ENCODE measurements at places on chromosomes 6 and 20. TPM values are rescaled to one million over a fixed set of nuclear protein-coding genes. Genes with fewer than 3 reads are reported as not detected.

The SEL1L2 gene
- not detected for total RNA-seq

The MOG gene
- not detected for total RNA-seq

The SNRPB gene
- 567 TPM for total RNA-seq

The OLIG3 gene
- not detected for total RNA-seq

The SLC22A16 gene
- not detected for total RNA-seq

The VWA7 gene
- 3.0 TPM for total RNA-seq

DNA sequence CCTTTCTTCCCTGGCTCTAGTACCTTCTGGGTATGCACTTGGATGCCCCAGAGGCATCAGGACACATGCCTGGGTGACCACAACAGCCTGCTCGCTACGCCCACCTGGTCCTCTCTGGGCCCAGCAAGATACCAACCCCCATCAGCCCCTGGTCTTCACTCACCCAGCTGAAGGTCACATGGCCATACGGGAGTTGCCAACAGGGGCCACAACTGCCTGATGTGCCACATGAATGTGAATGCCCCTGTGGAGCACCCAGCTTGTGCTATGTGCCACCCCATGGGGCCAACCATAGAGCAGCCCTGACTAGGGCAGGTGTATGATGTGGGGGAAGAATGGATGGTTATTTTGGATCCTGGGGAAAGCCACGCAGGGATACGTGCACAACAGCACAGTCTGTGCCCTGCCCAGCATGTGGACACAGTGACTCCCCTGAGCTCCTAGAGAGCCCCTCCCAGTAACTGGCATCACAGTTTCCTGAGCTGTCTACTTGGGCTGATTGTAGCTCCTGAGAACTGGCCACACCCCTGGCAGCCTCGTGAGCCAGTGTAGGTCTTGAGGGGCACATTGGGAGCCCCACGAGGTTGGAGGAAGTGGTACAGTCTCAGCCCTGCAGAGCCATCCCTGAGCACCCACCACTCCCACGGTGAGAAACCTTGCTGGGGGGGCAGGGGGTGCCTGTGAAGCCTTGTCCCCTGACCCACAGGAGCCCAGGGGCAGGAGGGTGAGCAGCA, 10.5 kb upstream of the PCMTD2 start:
- peaks cover 7% of the 10 kb centered on the region for H3K27me3 ChIP-seq
- no peak for DNase-seq
- H3K36me3 ChIP-seq: no peaks in the 10 kb centered on the region
- no peaks in the 10 kb centered on the region for H3K4me1 ChIP-seq
- H3K27ac ChIP-seq: no peak overlapping the region
- no peak overlapping the region for H3K4me3 ChIP-seq

DNA sequence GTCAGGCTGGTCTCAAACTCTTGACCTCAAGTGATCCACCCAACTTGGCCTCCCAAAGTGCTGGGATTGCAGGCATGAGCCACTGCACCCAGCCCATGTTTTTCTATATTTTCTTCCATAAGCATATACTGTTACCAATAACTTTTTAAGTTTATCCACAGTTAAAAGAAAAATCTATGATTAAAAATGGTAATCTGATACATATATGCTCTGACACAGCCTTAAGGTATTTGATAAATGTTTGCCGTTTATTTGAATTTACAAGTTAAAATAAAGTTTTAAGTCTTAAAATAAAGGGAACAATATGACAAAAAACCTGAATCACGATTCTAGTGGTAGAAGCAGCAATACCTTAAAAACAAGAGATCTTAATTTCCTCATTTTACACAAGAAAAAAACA, 5.2 kb downstream of the STK38 start:
- peak overlapping the region; percentile 51 for H3K4me3 ChIP-seq
- H3K27ac ChIP-seq: peak overlapping the region; percentile 25
- no peak for DNase-seq
- H3K36me3 ChIP-seq: peaks cover 41% of the 10 kb centered on the region
- H3K27me3 ChIP-seq: no peaks in the 10 kb centered on the region
- H3K4me1 ChIP-seq: peaks cover 43% of the 10 kb centered on the region

GRCh38 chr6:8391934-8392333, 43.4 kb downstream of the SLC35B3 start:
- H3K4me1 ChIP-seq: peaks cover 10% of the 10 kb centered on the region
- H3K27me3 ChIP-seq: peaks cover 2% of the 10 kb centered on the region
- no peak overlapping the region for H3K27ac ChIP-seq
- no peak overlapping the region for H3K4me3 ChIP-seq

GRCh38 chr20:50932691-50933280, 1.5 kb upstream of the ADNP start:
- no peaks in the 10 kb centered on the region for H3K27me3 ChIP-seq
- peaks cover 51% of the 10 kb centered on the region for H3K36me3 ChIP-seq
- peak overlapping the region; percentile 95 for H3K27ac ChIP-seq
- H3K4me3 ChIP-seq: peak overlapping the region; percentile 94
- no peak for DNase-seq
- peaks cover 29% of the 10 kb centered on the region for H3K4me1 ChIP-seq

DNA sequence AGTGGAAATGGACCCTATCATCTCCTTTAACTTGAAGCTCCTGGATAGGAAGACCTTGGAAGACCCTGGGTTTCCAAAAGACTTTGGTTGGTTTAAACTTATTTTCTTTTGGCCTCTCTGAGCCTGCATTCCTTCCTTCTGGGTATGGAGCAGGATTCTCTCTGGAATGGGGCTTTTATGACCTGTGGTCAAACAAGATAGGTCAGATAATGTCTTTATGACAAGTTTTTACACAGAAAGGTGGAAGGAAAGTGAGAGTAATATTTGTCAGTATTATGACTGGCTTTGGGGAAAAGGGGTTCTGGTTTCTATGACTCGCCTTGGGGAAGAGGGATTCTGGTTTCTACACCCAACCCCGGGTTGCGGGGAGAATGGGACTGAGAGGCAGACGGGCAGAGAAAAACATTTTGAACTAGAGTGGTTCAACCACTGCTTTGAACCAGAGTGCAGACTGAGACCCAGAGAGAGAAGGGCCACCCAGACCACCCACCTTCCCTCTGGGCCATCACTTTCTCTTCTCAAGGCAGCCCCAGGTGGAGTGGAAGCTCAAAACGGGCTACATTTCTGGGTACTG, 37.6 kb upstream of the KCNK5 start:
- no peaks in the 10 kb centered on the region for H3K36me3 ChIP-seq
- no peak for DNase-seq
- H3K4me3 ChIP-seq: no peak overlapping the region
- H3K27me3 ChIP-seq: peaks cover 2% of the 10 kb centered on the region

GRCh38 chr6:13511913-13512717, 24.7 kb upstream of the GFOD1 start:
- no peaks in the 10 kb centered on the region for H3K4me1 ChIP-seq
- H3K36me3 ChIP-seq: no peaks in the 10 kb centered on the region

DNA sequence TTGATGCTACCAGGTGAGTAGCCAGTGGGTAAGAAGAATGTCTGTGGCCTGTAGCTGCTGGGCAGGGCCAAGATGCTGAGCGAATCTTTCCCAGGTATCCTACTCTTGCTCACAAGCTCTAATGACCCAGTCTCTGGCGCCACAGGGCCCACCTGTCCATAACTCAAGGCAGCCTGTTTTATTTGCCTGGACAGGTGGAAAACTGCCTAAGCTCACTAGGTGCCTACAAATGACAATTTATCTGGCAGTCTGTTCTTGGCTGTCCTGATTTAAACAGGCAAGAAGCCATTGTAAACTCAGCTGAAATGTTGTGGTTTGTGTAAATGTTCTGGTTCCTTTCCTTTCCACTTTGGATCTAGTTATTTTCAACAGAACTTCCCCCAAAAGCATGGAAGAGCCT, 113.3 kb downstream of the TCP11 start:
- H3K4me3 ChIP-seq: no peak overlapping the region
- DNase-seq: no peak
- H3K36me3 ChIP-seq: no peaks in the 10 kb centered on the region
- H3K27ac ChIP-seq: no peak overlapping the region
- H3K27me3 ChIP-seq: no peaks in the 10 kb centered on the region
- H3K4me1 ChIP-seq: no peaks in the 10 kb centered on the region

Measured in activated CD4-positive, alpha-beta T cell treated with anti-CD3 and anti-CD28 coated beads, Interleukin-2, amount 10 ng/mL, durations not matched to agents 24 days and 14 days (primary cell).